Stimulated activated CD8-positive, alpha-beta memory T cell treated with anti-CD3 and anti-CD28 coated beads, Interleukin-15, amount 100 ng/mL, for 4 hours (primary cell): ENCODE measurements at places on chromosomes 4 and X.

DNA sequence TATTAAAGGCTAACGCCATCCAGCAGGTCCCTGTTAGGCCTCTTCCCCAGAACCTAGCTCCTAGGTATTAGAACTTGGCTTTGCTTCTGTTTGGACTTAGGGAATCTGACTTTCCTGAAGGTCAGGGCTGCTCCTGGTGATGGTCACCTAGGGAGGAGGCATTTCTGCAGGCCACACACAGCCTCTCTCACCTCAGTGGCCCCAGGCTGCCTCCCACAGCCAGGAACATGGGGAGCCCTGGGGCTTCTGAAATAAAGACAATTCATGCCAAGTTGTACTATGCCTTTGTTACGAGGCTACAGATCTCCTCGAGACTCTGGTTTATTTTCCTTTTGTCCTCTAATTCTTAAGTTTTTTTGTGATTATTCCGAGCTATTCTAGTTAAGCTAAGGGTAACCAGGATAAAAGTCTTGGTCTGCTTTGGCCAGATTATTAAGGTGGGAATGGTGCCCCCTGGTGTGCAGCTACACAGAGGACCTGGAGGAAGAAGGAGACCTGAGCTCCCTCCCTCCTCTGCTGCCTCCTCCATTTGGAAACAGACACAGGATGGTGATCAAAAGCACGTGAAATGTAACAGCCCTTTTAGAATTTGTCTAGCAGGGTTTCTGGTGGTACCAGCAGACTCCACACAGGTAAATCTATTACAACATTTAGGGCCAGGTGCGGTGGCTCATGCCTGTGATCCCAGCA, 131.0 kb downstream of the DCLK2 start:
- no peak for DNase-seq

DNA sequence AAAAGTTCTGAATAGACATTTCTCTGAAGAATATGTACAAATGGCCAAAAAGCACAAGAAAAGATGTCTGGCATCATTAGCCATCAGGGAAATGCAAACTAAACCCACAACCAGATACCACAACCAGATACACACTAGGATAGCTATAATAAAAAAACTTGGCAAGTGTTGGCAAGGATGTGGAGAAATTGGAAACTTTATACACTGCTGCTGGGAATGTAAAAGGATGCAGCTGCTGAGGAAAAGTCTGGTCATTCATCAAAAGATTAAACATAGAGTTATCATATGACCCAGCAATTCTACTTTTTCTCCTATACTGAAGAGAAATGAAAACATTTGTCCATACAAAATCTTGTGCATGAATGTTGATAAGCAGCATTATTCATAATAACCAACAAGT, 92.3 kb downstream of the UCHL1 start:
- no peak for DNase-seq

- DNase-seq = no peak
Measured at GRCh38 chr4:159171287-159171686, 68.4 kb downstream of the RAPGEF2 start.

DNA sequence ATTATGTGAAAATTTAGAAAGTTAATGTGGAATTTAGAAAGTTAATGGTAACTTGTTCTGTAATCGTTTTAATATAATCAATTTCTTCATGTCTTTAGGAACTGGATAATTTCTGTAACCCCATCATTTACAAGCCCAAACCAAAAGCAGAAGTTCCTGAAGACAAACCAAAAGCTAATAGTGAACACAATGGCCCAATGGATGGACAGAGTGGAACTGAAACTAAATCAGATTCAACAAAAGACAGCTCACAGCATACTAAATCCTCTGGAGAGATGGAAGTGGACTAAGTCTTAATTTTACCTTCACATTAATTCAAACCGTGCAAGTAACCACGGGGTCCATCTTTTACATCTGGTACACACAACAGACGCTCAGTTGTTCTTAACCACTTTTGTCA, 48.1 kb upstream of the PLK4 start:
- DNase-seq = no peak

DNA sequence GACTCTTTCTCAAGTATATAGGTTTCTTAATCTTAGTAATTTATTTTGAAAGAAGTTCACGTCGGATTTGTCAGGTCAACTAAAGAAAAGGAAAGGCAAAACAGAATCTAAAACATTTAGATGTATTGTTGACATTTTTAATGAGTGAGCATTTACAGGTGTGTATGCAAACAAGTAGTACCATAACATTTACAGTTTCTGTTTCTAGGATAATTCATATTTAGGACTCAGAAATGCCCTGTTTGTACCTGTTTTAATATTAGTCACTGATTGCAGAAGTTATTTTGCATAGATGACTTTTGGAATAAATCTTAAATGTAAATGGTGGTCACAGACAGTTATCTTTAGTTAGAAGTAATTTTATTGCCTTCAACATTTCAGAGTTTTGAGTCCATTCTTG, 151.3 kb upstream of the NUDT6 start:
- no peak for DNase-seq

- DNase-seq = no peak
Measured at GRCh38 chr4:109690690-109691410, 12.4 kb downstream of the CASP6 start.

GRCh38 chr4:75849461-75849860, 52.8 kb downstream of the PPEF2 start:
- no peak for DNase-seq

DNA sequence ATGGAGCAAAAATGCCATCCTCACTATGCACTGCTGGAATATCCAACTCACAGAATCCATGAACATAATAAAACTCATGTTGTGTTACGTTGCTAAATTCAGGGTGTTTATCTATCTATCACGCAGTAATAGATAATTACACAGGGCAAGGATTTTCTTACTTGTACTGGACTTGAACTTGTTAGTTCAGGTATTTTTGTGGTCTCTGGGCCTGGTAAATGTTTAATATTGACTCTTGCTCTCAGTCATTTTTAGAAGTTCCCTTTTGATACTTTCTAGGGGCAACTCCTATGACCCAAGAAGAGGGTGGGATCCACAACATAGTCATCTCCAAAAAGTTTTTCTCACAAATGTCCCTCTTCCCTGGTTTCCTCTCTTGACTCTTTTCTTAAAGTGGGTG, 522.4 kb upstream of the IGFBP7 start:
- no peak for DNase-seq

DNA sequence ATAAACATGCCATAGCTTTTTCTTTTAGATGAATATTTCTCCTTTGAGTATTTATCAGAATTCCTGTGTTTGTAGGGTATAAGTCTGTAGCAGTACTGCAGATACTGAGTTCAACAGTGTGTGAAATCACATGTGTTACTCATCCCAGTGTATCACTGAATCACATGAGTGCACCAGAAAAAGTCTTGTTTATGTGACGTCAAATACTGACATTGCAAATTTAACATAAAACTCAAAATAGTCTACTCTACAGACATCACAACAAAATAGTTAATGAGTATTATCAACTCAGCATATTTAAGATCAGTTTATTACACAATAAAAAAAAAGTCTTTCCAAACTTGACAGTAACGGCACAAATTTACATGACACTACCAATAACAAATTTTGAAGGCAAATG, 221.3 kb downstream of the DCTD start:
- DNase-seq = no peak

GRCh38 chrX:44871931-44872820, 812 bp upstream of the KDM6A start:
- no peak for DNase-seq

GRCh38 chr4:176845636-176846035, 52.9 kb upstream of the VEGFC start:
- DNase-seq = no peak

DNA sequence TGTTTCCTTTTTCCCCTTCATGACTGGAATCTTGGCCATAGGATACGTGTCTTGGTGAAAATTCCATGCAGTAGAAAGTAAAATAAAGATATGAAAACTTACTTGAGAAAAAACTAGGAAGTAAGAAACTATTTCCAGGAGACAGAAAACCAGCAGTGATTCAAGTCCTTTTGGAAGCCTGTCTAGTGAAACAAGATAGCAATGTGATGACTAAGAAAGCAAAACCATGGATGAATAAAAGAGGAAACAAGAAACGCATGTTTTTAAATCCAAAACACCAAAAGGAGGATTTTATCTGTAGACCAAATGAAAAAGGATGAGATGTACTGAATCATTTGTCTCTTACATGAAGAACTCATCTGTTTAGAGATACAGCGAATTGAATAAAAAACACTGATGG, 1430.0 kb downstream of the ARAP2 start:
- DNase-seq = no peak
